ENCODE measurements at places on chromosomes 5 and 9.

DNA sequence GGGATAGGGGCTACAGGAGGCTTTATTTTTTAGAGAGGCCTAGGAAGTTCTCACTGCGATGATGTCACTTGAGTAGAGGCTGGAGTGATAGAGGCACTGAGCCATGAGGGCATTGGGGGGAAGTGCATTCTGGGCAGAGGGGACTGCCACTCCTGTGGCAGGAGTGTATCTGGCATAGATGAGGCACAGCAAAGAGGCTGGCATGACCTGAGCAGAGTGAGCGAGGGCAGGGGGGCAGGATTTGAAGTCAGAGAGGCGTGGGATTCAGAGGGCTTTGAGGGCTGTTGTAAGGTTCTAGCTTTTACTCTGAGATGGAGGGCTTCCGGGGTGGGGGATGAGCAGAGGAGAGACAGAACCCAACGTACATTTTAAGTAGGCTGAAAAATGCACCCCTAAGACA lies 91.9 kb upstream of the SH3PXD2B start:
- no peak for DNase-seq
- H3K4me3 ChIP-seq, result no peak overlapping the region
- no peaks in the 10 kb centered on the region for H3K36me3 ChIP-seq
- H3K27me3 ChIP-seq, result peaks cover 5% of the 10 kb centered on the region

DNA sequence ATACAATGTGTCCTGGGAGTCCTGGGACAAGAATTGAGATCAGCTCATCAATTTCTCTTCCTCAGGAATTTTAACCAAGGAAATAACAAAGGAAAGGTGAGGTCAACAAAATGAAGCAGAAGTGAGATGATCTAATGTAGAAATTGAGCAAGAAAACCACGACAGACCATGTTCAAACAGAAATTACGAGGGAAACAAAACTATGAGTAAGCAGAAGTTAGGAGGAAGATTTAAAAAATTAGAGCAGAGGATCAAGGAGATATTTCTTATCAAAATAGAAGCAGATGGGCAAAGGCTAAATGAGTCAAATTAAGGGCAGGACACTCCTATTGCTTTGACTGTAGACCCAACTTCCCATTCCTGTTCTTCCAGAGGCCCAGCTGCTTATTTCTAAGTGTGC lies 97.4 kb downstream of the HINT1 start:
- H3K36me3 ChIP-seq, result no peaks in the 10 kb centered on the region
- no peak overlapping the region for H3K4me3 ChIP-seq
- peaks cover 51% of the 10 kb centered on the region for H3K4me1 ChIP-seq
- no peaks in the 10 kb centered on the region for H3K27me3 ChIP-seq
- no peak for DNase-seq

GRCh38 chr5:97019435-97020117 lies 83.7 kb downstream of the LNPEP start:
- no peak overlapping the region for H3K27ac ChIP-seq
- no peaks in the 10 kb centered on the region for H3K27me3 ChIP-seq
- no peaks in the 10 kb centered on the region for H3K36me3 ChIP-seq
- no peak overlapping the region for H3K4me3 ChIP-seq
- DNase-seq, result no peak
- no peaks in the 10 kb centered on the region for H3K4me1 ChIP-seq

DNA sequence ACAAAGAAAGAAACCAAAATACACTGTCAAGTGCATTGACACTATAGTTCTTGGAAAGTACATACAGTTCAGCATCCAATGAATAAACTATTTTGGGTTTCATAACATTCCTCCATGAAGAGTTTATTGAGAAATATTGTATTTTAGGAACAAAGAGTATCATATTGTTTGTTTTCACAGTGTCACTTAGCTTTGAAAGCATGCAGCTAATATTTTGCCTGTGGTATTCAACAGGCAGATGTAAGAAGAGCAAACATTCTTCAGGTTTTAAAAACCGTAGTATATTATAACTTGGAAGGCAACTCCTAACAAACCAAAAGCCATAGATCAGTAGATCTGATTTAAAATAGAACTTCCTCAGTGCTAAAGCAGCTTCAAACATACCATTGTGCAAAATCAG lies 4.5 kb downstream of the PRELID2 start:
- H3K4me3 ChIP-seq, result no peak overlapping the region
- peaks cover under 1% of the 10 kb centered on the region for H3K4me1 ChIP-seq
- DNase-seq, result no peak
- H3K27ac ChIP-seq, result no peak overlapping the region
- no peaks in the 10 kb centered on the region for H3K27me3 ChIP-seq

GRCh38 chr9:3863111-3863528 lies 337.3 kb upstream of the RFX3 start:
- no peaks in the 10 kb centered on the region for H3K27me3 ChIP-seq
- DNase-seq, result no peak
- no peaks in the 10 kb centered on the region for H3K36me3 ChIP-seq
- no peaks in the 10 kb centered on the region for H3K4me1 ChIP-seq
- no peak overlapping the region for H3K4me3 ChIP-seq

- no peaks in the 10 kb centered on the region for H3K36me3 ChIP-seq
- no peak overlapping the region for H3K27ac ChIP-seq
- DNase-seq, result no peak
- no peak overlapping the region for H3K4me3 ChIP-seq
- H3K4me1 ChIP-seq, result no peaks in the 10 kb centered on the region
Measured at GRCh38 chr9:27053369-27054022, 48.0 kb upstream of the LRRC19 start.

- no peaks in the 10 kb centered on the region for H3K4me1 ChIP-seq
- H3K27me3 ChIP-seq, result no peaks in the 10 kb centered on the region
- no peak overlapping the region for H3K27ac ChIP-seq
- no peak for DNase-seq
Measured at GRCh38 chr5:94820488-94820887, 202.0 kb downstream of the SLF1 start.

DNA sequence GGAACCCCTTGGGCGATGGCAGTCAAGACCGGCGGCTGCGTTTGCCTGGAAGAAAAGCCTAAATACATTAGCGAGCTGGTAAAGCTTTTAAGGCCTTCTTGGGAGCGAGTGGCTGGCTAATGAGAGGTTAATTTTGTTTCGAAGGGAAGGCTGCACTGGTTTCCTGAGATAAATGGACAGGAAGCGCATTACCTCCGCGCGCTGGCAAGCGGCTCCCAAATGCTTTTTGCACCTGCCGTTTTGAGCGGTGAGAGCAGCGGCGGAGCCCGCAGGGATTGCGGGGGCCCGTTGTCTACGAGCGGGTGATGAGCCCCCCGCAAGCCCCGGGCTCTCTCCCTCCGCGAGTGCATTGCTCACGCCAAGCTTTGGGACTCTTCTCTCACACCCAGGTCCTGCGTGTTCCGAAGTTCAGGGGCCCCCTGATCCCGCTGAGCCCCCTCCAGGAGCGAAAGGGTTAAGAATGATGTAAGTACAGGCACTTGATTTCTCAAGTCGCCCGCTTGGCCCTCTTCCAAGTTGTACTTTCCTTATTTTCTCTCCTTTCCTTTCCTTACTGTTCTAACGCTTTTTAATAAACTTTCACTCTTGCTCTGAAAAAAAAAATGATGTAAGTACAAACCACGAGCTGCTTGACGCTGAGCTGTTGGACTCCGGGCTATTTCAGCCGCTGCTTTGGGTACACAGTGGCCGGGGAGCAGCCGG lies 3.1 kb upstream of the RGMB start:
- peak overlapping the region; percentile 77 for H3K4me3 ChIP-seq
- peak; percentile 62 for DNase-seq

DNA sequence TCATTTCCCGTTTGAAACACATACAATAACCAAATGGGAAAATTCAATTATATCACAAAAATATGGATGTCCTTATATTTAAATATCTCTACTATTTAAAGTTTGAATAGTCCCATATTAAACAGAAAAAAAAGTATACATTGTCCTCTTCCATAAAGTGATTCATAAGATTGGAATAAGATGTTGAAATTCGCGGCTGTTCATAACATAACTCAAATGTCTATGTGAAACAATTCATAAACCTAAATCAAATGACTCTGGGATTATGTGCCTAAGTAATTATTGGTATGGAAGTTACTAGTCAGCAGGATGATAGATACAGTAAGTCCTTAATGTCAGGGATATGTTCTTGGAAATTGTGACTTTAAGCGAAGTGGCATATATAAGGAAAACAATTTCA lies 3.9 kb upstream of the EFNA5 start:
- no peak for DNase-seq
- H3K27me3 ChIP-seq, result no peaks in the 10 kb centered on the region
- no peaks in the 10 kb centered on the region for H3K36me3 ChIP-seq
- no peak overlapping the region for H3K4me3 ChIP-seq
- H3K27ac ChIP-seq, result no peak overlapping the region

DNA sequence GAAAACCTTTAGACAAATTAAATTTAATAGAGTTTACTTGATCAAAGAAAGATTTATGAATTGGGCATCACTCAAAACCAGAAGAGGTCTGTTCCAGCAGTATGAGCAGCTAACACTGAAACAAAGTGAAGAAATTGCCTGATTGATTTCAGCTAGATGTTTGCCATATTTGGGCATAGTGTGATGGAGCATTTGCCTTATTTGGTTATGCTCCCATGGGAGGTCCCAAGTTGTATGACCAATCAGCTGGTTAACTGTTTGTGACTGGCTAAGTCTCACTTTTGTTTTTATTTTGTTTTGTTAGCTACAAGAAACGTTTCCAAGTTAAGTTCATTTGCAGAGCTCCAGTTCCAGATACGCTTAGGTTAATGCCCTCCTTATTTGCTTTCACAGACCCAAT lies 53.3 kb upstream of the LMNB1 start:
- no peaks in the 10 kb centered on the region for H3K36me3 ChIP-seq
- no peaks in the 10 kb centered on the region for H3K4me1 ChIP-seq
- no peak overlapping the region for H3K4me3 ChIP-seq
- no peak overlapping the region for H3K27ac ChIP-seq
- DNase-seq, result no peak

GRCh38 chr5:39164529-39165402 lies 54.6 kb downstream of the FYB1 start:
- H3K4me3 ChIP-seq, result no peak overlapping the region
- no peak overlapping the region for H3K27ac ChIP-seq
- H3K36me3 ChIP-seq, result no peaks in the 10 kb centered on the region
- DNase-seq, result no peak

GRCh38 chr5:62431735-62432620 lies 19.4 kb downstream of the IPO11 start:
- no peaks in the 10 kb centered on the region for H3K4me1 ChIP-seq
- no peak overlapping the region for H3K27ac ChIP-seq
- DNase-seq, result no peak
- no peak overlapping the region for H3K4me3 ChIP-seq
- no peaks in the 10 kb centered on the region for H3K36me3 ChIP-seq
- H3K27me3 ChIP-seq, result no peaks in the 10 kb centered on the region

GRCh38 chr9:77495834-77496671 lies 152.1 kb downstream of the GNA14 start:
- H3K36me3 ChIP-seq, result no peaks in the 10 kb centered on the region
- no peak overlapping the region for H3K27ac ChIP-seq
- no peaks in the 10 kb centered on the region for H3K4me1 ChIP-seq
- DNase-seq, result no peak
- H3K4me3 ChIP-seq, result no peak overlapping the region

DNA sequence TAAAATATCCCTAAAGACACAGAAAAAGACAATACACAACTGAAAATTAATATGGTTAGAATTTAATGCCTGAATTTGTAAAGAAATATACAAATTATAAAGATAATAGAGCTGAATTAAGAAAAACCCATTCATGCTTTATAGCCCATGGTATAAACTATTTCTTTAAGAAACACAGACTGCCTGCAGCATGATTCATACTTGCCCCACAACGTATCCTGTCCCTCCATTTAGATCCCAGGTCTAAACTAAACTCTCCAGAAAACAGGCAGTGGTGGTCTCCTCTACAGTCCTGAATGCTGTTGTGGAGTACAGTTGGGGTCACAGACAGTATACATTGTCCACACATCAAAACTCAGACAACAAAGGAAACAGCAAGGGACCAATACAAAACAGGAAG lies 24.8 kb downstream of the IL6ST start:
- peaks cover 40% of the 10 kb centered on the region for H3K4me1 ChIP-seq
- H3K27ac ChIP-seq, result peak overlapping the region; percentile 16
- H3K27me3 ChIP-seq, result no peaks in the 10 kb centered on the region
- peaks cover 30% of the 10 kb centered on the region for H3K36me3 ChIP-seq
- H3K4me3 ChIP-seq, result no peak overlapping the region
- DNase-seq, result no peak

DNA sequence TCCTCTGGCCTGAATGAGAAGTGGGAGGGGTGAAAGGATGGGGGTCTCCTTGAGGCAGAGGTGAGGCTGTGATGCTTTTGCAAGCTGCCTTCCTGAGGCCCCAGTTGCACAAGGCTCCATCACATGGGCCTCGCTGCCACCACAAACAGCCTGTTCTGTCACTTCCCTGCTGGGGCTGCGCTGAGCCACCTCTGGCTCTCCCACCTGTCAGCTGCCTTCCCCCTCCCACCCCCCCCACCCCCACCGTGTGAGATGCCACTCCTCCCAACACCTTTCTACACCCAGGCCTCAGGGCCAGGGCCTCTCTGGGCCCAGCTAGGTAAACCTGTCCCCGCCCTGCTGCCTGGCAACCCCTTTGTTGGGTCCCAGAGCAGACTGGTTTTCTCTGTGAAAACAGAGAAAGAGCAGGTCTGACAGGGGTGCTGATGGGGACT lies 4.5 kb upstream of the PDLIM4 start:
- H3K4me3 ChIP-seq, result no peak overlapping the region
- no peaks in the 10 kb centered on the region for H3K27me3 ChIP-seq
- H3K4me1 ChIP-seq, result no peaks in the 10 kb centered on the region
- DNase-seq, result no peak
- H3K27ac ChIP-seq, result no peak overlapping the region
- no peaks in the 10 kb centered on the region for H3K36me3 ChIP-seq

DNA sequence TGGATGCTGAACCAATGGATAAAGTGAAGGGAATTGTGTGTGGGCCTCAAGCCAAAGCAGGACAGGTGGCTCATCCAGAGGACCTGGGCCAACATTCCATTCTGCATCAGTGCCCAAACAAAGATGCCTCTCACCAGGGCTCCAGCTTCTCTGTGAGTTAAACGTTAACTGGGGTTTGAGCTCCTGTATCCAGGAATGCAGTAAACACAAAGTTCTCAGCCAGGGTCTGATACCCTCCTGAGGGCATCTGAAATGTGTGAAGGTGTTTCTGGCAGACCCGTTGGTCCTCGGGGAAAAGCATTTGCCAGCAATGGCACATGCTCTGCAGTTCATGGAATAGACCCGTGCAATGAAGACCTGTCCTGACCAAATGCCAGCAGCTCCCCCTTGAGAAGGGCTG lies 33.9 kb upstream of the AOPEP start:
- H3K4me3 ChIP-seq, result no peak overlapping the region
- DNase-seq, result no peak

- DNase-seq, result no peak
- no peak overlapping the region for H3K27ac ChIP-seq
- H3K4me3 ChIP-seq, result no peak overlapping the region
Measured at GRCh38 chr5:35828082-35828598, 28.6 kb upstream of the IL7R start.

DNA sequence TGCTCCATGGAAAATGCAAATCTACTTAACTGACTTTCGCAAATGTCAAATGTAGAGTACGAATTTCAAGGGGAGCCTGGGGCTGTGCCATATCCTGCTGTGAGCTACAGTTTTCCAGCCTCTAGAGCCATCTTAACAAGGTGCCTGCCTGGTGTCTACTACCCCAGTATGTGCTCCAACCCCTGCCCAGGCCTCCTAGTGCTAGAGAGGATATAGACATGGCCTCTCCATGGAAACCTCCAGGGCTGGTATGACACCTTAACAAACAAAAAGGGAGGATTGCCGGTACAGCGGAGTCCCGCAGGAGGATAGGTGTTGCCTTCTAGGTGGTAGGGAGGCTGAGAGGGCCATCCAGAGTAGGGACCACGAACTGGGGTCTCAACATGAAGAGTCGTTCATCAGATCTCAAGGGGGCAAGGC lies 13.6 kb upstream of the IL3 start:
- no peak overlapping the region for H3K4me3 ChIP-seq
- no peaks in the 10 kb centered on the region for H3K27me3 ChIP-seq
- no peak overlapping the region for H3K27ac ChIP-seq
- no peak for DNase-seq
